NCI-H187 (cell line): ENCODE measurements at places on chromosomes 3 and 15.

- no peak for DNase-seq
These were observed 43.8 kb upstream of the TRA2B start for GRCh38 chr3:185981621-185982020.

DNA sequence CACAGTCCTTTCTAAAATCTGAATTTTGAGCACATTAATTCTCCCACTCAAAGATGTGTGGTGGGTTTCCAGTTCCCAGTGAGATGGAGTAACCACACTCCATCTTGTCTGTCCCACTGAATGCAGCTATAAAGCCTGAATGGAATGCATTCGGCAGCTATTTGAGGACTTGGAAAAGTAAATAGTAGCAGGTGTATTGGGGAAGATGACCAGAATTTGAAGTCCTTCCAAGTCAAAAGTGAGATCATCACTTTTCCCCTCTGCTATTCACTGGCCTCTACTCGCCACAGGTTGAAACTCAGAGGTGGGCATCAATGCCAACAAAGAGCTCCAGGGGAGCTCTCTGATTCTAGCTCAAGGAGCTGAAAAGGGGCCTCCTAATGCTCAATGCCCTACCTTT lies 8.1 kb upstream of the GNB5 start:
- DNase-seq: no peak

DNA sequence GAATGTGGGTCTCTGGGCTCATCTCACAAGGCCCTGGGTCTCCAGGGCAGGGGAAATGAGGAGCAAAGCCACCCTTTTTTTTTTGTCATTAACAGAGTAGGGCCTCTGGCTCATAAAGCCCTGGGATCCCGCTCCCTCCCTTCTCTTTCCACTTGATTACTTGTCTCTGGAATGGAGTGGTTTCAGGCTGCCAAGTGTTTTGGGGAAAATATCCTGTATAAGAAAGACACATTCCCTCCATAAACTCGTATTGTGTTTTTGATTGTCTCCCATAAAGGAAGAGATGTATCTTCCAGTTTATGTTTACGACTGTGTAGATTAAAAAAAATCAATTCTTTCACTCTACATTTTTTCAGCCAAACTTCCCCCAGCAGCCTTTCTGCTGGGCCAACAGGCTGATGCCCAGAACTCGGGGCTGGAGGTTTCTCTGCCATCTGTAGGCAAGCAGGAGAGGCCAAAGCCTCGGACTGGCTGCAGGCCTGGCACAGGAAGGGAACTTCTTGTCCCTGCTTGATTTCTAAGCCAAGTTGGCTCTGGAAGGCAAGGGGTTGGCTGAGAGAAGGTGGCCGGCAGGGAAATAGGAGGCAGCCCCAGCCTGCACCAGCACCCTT lies 49.4 kb upstream of the INSYN1 start:
- no peak for DNase-seq

DNA sequence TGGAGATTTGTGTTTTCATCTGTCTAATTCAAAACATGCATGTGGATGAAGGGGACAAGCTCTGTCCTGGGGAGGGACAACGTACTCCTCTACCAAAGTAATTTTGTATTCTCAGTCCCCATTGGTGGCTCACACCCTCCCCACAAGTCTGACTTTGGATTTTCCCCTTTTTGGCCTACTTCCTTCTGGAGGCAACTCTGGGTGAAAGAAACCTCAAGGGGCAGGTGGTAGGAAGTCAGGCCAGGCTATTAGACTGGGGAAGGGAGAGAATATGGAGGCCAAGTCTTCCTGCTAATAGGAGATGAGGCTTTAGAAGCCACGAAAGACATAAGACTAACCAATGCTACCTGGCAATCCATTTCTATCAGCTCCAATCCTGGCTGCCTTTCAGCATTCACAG lies 124.9 kb upstream of the RASGRP1 start:
- no peak for DNase-seq

DNA sequence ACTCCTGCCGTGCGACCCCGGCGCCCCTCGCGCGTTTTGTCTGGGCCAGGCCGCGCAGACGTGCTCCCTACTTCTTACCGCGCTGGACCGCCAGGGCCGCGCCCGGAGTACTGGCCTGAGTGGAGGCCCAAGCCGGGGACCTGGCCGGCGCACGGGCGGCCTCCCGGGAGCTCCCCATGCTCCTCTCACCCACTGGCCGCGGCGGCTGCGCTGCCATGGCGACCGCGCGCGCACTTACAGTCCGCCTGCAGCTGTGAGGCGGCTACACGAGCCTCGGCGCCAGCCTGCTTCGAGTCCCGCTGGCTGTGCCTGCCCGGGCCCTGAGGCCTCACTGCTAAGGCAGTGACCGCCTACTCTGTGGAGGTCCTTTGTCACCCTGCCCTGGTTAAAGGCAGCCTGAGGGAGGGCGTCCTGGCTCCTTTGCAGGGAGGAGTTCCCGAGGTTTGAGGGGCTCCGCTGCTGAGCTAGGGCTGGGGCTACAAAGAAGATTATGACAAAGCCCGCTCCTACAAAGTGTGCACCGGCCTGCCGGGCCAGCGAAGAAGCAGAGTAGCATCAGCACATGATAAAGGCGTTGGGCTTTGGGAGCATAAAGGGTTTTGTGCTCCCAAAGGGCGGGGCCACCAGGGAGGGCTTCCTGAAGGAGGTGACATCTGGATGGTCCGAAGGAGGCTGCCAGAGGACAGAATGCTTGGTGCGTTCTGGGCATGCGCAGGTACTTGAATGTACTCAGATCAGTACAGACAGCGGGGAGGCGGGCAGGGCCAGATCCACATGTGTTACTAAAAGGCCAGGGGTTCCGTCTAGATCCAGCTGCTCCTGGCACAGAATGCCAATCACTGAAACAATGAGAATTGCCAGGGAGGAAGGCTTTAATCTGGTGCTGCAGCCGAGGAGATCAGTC lies at the start of the genes LRRC34 and LRRIQ4:
TSS of gene LRRC34 (minus strand) at position 573 of the 904 bp plus-strand sequence. CDS start at position 217, 356 bp downstream.
TSS of gene LRRIQ4 (plus strand) at position 539 of the 904 bp plus-strand sequence. CDS start 9,052 bp downstream, outside the sequence.
- peak; percentile 42 for DNase-seq
